ENCODE measurements at places on chromosomes 5 and 9.

- DNase-seq: peak; percentile 21
These were observed 30.8 kb upstream of the TJP2 start for GRCh38 chr9:69143291-69143690.

DNA sequence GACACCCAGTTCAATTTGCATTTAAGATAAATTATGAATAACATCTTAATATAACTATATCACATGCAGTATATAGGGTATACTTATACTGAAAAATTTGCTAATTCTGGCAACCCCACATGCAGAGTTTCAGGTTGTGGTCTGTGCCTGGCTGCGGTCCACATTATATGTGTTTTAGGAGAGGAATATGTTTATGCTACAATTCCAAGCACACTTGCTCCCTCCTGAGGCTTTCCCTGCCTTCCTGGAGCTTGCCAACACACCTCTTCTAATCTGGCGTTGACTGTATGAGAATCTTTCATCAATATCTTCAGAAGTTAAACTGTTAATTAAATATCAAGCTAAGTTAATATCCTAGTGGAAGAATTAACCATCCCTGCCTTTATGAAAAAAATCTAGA lies 45.2 kb downstream of the SEMA5A start:
- DNase-seq: no peak

- no peak for DNase-seq
These were observed 21.9 kb upstream of the TNFSF15 start for GRCh38 chr9:114827641-114828302.

DNA sequence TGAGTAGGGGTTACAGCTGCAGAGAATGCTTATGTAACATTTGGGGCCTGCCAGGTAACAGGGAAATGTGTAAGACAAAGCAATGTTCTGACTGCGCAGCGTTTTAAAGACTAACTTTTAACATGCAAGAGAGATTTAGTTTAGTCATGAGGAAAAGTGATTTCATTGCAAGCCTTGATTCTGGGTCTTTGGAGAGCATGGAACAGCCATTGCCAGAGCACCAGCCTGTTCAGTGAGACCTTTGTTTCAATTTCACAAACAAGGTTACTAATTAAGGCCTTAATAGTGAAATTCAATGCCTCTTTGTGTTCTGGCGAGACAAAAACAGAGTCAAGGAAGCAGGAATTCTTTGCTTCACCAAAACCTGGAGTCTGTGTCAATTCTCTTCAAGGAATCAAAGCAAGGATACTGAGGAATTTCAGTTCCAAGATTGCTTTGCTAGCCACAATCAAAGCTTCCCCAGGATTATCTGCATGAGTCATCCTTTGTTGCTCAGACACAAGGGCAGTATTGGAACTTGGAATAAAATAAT lies 14.4 kb downstream of the CKMT2 start:
- no peak for DNase-seq

DNA sequence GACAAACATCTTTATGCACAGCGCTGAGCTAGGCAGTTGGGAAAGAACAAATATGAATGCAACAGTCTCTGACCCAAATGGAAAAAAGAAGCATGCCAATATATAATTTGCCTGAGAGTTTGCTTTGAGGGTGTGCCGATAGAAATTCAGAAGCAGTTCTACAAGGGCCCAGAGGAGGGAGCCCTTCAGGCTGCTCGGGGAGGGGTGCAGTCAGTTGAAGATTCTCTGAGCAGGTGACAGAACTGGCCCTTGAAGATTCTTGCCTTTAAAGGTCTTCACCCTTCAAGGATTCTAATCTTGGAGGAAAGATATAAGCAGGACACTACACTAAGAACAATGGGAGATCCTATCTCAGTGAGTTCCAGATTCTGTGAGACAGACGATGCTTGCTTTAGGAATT lies 3.7 kb upstream of the PAPPA start:
- peak; percentile 28 for DNase-seq

DNA sequence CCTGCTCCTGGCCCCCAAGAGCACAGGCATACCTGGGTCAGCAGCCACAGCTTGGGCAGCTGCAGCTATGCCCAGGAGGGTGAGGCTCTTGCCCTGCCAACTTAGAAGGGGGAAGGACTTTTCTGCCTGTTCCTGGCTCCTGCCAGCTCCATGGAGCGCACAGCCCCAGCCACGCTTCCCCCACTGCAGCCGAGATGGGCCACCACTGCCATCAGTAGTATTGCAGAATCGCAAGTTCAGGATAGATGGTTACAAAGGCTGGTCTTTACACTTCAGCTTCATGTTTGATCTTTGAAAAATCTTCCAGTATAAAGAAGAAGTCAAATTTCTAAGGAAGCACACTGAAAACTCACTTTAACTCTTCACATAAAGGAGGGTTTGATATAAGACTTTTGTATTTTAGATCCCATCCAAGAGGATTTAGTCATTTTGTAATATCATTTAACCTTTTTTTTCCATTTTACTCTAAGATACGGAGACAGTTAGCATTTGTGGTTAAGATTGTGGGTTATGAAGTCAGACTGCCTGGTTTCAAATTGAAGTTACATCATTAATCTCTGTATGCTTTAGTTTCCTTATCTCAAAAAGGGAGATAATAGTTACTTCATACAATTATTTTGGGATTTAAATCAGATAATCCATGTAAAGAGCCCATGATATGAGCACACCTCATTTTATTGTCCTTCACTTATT lies 81.8 kb downstream of the NLN start:
- DNase-seq: no peak

Data from RKO (cell line).